ENCODE measurements at places on chromosomes 13 and 19.

DNA sequence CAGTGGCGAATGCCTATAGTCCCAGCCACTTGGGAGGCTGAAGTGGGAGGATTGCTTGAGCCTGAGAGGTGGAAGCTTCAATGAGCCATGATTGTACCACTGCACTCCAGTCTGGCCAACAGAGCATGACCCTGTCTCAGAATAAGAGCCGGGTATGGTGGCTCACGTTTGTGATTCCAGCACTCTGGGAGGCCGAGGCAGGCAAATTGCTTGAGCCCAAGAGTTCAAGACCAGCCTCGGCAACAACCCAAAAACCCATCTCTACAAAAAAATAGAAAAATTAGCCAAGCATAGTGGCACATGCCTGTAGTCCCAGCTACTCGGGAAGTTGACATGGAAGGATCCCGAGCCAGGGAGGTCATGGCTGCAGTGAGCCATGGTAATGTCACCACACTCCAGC lies 5.3 kb upstream of the NECTIN2 start:
- DNase-seq, result no peak

GRCh38 chr13:78228211-78228610 lies 309.6 kb upstream of the EDNRB start:
- DNase-seq, result no peak

GRCh38 chr13:80881942-80882445 lies 541.1 kb upstream of the SPRY2 start:
- no peak for DNase-seq

GRCh38 chr13:25292301-25292700 lies 5.0 kb upstream of the MTMR6 start:
- peak; percentile 45 for DNase-seq

DNA sequence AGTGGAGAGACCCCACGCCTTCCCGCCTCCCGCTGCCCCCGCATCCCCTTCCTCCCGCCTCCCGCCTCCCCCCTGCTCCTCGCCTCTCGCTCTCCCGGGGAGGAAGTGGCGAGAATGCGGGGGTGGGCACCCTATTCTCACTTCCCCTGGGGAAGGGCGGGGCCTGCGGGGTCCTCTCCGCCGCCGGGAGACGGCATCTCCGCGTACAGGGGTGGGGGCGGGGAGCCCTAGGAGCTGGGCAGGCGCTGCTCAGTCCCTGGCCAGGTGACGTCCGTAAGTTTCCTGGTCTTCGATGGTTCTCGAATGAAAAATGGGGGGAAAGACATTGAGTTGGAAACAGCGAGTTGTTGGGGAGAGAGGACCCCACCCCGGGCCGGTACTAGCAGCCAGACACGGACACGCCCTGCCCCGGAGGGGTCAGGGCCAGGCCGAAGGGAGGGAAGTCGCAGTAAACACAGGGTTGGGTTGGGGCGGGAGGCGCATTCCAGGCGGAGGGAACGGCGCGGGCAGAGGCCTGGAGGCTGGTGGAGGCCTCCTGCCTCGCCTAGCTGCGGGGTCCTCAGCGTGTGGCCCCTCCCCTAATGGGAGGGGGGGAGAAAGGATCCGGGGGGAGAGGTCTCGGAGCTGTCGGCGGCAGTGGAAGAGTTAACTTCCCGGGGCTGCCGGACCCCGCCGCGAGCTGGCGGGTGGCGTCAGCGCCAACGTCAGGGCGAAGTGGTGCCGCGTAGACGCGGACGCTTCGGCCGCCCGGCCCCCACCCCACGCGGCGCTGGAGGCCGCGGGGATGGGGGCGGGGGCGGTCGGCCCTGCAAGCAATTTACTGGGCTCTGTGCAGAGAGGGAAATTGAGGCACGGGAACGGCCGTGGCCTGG lies 10.4 kb upstream of the JUND start:
- DNase-seq, result peak; percentile 85

DNA sequence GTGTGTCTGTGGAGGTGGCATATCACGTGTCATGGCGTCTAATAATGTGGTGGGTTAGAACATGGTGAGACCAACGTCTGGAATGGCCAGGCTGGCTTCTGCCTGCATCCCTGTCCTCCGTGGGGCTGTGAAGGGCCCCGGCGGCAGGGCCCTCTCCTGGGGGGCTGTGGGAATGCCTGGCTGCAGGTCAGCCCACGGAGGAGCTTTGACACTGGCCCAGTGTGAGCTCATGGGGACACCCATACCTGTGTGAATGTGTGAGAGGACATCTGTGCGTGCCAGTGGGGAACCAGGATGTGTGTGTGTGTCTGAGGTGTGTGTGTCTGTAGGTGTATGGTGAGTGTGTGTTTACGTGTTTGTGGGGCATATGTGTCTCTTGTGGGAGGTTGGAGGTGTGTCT lies 300.1 kb downstream of the TEX29 start:
- DNase-seq, result no peak

- DNase-seq, result peak; percentile 68
These were observed 12.7 kb downstream of the ARHGAP45 start for GRCh38 chr19:1079566-1080111.

- DNase-seq, result peak; percentile 50
These were observed 1.0 kb upstream of the TYROBP start for GRCh38 chr19:35908973-35909683.

- DNase-seq, result no peak
These were observed 24.2 kb upstream of the C13orf46 start for GRCh38 chr13:113997845-113998751.

DNA sequence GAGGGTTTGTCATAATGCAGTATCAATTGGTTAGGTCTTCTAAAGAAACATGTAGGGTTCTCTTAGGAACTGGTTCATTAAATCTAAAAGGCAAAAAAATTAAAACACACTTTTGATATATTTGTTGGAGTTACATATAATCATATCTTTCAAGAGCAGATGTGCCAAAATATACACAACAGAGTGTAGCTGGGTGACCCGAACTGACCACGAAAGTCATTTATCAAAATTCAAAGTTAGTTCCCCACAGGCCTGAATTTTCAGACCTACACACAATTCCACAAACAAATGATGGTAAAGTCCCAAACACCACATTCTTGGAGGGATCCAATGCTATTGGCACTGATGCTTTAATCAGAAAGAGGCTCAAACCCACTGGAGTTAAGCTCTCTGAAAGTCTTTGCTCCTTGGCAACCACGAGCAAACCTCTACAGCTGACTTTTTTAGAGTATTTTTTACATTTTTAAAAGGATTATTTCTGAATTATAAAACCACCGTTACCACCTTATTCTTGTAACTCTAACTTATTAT lies 50.9 kb downstream of the IRS2 start:
- no peak for DNase-seq

- no peak for DNase-seq
These were observed 109.0 kb upstream of the SOX1 start for GRCh38 chr13:111957913-111958450.

GRCh38 chr13:44411841-44412240 lies 38.2 kb downstream of the SERP2 start:
- no peak for DNase-seq

DNA sequence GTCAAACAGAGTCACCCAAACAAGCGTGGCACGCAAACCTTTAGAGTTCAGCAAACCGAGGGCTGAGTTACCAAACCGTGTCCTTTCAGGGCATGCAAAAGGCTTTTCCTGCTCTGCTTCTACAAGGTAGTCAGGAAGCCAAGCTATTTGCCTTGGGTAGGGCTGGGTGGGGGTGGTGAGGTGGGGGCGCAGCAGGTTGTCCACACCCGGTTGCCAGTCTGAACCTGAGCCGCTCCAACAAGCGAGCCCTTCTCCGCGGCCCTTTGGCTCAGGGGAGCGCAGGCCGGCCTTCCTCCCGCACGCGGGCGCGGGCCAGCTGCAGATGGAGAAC lies 347 bp upstream of the CLDN10 start:
- DNase-seq, result no peak

DNA sequence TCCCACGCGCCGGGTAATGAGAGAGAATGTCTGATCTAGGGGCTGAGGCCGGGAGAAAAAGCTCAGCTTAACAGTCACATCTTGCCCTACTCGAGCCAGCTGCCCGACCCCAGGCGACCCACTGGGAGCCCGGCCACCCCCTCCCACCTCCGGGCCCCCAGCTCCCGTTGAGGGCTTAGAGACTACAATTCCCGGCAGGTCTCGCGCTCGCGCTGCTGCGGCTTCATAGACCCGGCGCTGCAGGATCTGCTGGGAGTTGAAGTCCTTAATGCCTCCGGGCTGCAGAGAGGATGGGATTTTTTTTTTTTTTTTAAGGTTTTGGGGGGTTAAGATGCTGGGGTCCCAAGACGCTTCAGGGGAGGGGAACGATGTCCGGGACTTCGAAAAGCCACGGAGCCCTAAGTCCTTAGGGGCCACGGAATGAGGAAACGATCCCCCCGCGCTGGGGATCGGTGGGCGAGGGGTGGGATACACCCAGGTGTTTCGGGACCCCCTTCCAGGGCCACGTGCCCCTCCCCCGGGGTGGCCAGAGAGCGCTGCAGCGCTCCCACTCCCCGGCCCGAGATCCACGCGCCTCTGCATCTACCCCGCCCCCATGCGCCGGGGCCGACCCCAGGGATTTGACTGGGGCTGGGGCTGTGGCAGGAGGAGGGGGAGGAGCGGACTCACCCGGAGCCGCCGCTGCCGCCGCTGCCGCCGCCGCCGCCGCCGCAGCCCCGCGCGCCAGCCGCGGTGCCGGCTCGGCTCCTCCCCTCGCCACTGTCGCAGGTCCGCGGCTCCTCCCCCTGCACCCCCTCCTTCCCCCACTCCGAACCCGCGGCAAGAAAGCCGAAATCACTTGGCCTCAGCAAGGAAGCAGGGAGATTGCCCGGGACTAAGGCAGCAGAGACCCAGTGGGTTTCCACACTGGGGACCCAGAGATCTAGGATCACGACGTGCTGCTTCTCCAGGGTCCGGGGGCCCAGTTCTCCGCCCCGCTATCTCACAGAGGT lies at the start of gene SYT3:
SYT3 (minus strand) TSS at position 761 of the 992 bp plus-strand sequence. CDS start 2,470 bp downstream, outside the sequence.
- peak; percentile 33 for DNase-seq

DNA sequence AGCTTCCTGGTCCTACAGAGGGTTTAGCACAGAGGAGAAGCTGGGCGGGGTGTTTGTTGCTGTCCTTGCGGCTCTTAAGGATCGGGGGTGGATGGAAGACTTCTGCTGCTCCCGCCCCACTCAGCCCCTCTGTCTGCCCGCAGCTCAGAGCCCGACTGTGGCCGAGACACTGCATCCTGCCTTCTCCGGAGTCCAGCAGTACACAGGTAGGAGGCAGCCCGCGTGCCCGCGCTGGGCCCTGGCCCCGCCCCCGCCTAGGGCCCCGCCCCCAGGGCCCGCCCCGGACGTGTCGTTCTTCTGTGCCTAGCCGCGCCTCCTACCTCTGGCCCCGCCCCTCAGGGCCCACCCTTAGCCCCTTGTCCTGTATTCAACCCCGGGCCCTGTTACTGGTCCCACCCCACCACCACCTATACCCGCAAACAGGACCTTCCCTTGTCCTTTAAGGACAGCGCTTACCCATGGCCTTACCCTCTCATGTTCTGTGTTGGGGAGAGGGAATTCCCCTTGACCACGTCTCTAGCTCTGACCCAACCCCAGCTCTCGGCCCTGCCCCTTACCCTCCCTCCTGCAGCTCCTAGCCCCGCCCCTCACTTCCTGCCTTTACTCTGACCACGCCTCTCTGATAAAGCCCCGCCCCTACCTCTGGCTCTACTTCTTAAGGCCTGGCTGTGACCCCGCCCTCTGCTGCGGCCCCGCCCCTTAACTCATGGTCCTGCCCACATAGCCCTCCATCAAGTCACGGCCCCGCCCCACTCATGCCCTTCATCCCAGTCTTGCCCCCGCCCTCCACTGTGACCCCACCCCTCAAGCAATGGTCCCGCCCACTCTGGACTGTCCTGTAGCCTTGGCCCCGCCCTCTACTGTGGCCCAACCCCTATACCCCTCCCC lies 60.5 kb downstream of the CELF5 start:
- peak; percentile 78 for DNase-seq

DNA sequence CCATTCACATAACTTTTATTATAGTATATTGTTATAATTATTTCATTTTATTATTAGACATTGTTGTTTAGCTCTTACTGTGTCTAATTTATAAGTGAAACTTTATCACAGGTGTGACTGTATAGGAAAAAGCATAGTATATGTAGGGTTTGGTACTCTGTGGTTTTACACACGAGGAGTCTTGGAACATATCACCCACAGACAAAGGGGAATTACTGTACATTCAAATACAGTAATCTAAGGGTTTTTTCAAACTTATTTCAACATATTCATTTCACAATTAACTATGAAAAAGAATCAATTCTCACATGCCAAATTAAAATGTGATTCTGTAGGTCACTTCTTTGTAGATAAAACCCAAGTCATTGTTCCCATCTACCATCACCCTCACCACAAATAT lies 46.0 kb downstream of the RBM26 start:
- no peak for DNase-seq

GRCh38 chr13:107534548-107534947 lies 680.8 kb downstream of the LIG4 start:
- DNase-seq, result no peak

- no peak for DNase-seq
These were observed 5.2 kb upstream of the ZNF628 start for GRCh38 chr19:55471266-55471665.

GRCh38 chr19:46299004-46299509 lies 2.2 kb downstream of the HIF3A start:
- DNase-seq, result no peak

GRCh38 chr13:29977476-29978120 lies 127.2 kb upstream of the UBL3 start:
- DNase-seq, result no peak

- no peak for DNase-seq
These were observed 39.3 kb downstream of the LMO7 start for GRCh38 chr13:75675421-75675820.

DNA sequence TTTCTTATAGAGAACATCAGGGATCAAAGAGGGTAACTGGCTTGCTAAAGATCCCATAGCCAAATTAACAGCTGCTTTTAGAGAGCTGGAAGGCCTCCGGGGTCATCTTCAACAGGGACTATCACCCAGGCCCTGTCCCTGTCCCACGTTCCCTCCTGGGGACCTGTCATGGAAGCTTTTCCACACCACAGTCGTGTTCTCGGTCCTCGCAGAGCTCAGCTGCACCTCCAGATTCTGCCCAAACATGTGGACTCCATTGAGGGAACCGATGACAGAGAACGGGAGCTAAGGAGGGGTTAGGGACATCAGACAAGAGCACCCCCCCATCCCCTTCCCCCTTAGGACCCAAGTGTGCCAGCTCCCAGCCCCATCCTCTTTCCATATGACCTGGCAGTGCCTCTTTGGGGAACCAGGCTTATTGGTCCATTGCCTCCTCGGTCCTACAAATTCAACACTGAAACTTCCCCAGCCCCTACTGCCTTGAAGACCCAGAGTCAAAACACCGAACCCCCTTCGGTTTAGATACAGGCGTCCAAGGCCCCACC lies 568 bp downstream of the FUZ start:
- no peak for DNase-seq

DNA sequence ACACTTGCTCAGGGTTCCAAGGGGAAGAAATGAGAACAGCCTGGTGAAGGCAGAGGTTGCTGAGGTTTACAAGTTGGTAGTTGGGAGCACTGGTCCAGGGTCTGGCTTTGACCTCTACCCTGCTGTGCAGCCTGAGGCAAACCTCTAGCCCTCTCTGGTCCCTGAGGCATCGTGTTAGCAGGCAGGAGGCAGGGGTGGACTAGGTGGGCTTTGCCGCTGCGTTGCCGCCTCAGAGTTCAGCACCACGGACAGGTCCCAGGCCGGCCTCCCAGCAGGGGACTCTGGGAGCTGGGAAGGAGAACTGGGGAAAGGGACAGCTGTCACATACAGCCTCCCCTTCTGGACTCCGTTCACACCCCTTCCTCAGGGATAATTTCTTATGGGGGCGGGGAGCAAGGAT lies 3.1 kb downstream of the NCAN start:
- DNase-seq, result no peak

GRCh38 chr13:108609353-108609752 lies 20.1 kb upstream of the MYO16 start:
- no peak for DNase-seq

Data from CD4-positive, alpha-beta T cell treated with Interleukin-12 subunit alpha and Interleukin-12 subunit beta, for 1 hour (primary cell).